ENCODE measurements at places on chromosomes 7 and 10.

DNA sequence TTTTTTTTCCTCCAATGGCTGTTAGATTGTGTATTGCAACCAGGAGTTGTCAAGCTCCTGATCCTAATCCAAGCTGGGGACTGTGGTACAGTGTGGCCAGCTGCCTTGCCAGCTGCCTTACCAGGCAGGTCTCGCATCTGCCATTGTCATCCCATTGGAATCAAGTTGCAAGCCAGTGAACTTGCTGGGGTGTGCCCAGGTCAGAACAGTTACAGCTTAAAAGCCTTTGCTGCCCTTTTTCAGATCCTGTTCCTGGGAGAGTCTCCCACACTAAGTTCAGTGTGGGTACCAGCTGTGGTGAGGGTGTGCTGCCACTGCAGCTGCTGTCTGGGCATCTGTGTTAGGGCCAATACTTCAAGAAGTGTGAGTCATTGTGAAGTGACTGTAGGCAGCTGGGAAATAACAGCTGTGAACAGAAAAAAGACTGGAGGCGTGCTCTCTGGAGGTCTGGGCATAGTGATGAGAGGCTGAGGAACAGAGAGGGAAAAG, 72.8 kb downstream of the CCNY start:
- peak; percentile 89 for DNase-seq

- peak; percentile 85 for DNase-seq
Measured at GRCh38 chr7:95527033-95527775, 41.5 kb downstream of the ASB4 start.

- DNase-seq = no peak
Measured at GRCh38 chr7:141074162-141074991, 513 bp downstream of the TMEM178B start.

- no peak for DNase-seq
Measured at GRCh38 chr10:119189811-119190282, 11.2 kb upstream of the PRDX3 start.

DNA sequence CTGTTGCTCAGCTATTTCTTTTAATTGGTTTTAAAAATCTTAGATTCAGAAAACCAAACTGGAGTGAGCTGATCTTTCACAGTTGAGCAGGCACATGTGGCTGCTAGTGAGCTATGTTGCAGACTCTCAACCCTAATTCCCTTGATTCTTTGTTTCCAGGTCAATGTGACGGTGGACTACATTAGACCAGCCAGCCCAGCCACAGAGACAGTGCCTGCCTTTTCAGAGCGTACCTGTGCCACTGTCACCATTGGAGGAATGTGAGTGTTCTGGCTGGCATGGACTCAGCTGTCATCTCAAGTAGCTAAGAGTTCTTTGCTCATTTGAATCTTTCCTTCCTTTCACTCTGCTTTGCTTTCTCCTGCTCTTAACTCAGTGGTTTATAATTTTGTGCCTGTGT, 187.1 kb downstream of the LRRC4 start:
- no peak for DNase-seq

DNA sequence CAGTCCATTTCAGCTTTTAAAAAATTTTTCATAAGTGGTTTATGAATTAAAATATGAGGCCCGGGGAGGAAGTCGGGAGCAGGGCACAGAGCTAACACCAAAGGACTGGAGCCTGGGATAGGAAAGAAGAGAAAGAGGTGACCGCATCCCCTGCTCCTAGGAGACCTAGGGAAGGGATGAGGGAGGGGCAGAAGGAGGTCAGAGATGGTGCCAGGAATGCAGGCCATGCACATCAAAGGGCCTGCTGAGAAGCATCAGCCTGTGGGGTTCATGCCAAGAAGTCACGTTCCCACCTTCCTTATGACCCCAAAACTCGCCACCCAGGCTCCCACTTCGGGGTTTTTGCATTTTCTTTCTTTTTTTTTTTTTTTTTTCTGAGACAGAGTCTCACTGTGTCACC, 14.7 kb upstream of the TOMM7 start:
- DNase-seq = no peak

DNA sequence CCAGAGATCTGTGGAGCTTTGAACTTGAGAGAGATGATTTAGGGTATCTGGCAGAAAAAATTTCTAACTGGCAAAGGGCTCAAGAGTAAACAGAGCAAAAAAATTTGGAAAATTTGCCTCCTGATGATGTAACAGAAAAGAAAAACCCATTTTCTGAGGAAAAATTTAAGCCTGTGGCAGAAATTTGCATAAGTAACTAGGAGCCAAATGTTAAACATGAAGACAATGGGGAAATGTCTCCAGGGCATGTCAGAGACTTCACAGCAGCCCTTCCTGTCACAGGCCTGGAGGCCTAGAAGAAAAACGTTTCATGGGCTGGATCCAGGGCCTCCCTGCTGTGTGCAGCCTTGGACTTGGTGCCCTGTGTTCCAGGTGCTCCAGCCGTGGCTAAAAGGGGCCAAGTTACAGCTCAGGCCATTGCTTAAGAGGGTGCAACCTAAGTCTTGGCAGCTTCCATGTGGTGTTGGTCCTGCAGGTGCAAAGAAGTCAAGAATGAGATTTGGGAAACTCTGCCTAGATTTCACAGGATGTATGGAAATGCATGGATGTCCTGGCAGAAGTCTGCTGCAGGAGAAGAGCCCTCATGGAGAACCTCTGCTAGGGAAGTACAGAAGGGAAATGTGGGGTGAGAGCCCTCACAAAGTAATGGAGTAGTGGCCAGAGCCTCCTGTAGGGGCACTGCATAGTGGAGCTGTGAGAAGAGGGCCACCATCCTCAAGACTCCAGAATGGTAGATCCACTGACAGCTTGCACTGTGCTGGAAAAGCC, 8.1 kb downstream of the SEMA3D start:
- DNase-seq = no peak

DNA sequence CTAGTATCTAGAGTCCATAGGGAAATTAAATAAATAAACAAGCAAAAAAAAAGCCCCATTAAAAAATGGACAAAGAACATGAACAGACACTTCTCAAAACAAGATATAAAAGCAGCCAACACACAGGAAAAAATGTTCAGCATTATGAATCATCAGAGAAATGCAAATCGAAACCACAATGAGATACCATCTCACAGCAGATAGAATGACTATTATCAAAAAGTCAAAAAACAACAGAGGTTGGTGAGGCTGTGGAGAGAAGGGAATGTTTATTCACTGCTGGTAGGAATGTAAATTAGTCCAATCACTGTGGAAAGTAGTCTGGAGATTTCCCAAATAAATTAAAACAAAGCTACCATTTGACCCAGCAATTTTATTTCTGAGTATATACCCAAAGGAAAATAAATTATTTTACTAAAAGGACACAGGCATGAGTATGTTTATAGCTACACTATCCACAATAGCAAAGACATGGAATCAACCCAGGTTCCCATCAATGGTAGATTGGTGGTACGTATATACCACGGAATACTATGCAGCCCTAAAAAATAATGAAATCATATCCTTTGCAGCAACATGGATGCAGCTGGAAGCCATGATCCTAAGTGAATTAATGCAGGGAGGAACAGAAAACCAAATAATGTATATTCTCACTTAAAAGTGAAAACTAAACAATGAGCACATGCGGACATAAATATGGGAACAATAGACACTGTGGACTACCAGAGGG, 366.5 kb upstream of the SEMA3C start:
- no peak for DNase-seq

DNA sequence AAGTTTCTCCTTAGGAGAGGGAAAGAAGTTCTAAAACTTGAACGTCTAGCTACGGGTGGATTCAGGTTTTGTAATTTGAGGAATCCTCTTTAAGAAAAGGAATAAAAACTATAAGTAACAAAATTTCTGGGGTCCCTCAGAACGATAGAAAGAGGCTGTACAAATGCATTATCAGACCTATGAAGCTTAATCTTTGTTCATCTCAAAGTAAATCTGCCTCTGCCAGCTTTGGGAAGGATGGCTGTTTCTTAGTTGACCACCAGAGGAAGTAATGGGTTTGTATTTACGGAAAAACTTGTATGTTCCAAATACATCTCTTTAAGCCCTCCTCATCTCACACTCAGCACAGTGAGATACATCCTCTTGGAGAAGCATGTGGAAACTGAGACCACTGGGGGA, 864 bp downstream of the PSTK start:
- DNase-seq = peak; percentile 46

DNA sequence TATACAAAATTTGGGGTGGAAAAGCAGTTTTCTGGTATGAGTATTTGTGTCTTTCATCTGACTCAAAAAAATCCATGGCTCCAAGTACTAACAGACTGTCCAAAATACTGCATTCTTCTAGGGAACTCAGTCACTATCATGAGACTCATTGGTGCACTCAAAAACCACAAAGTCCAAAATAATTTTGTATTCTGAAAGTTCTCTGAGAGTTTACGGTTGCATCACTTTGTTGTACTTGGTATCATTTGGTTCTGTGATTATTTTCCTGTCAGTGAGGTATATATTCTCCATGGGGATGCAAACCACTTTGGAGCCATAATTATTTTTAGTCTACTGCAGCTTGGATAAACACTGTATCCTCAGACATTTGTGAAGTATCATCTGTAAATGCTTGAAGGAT, 28.0 kb upstream of the CABCOCO1 start:
- DNase-seq = no peak

DNA sequence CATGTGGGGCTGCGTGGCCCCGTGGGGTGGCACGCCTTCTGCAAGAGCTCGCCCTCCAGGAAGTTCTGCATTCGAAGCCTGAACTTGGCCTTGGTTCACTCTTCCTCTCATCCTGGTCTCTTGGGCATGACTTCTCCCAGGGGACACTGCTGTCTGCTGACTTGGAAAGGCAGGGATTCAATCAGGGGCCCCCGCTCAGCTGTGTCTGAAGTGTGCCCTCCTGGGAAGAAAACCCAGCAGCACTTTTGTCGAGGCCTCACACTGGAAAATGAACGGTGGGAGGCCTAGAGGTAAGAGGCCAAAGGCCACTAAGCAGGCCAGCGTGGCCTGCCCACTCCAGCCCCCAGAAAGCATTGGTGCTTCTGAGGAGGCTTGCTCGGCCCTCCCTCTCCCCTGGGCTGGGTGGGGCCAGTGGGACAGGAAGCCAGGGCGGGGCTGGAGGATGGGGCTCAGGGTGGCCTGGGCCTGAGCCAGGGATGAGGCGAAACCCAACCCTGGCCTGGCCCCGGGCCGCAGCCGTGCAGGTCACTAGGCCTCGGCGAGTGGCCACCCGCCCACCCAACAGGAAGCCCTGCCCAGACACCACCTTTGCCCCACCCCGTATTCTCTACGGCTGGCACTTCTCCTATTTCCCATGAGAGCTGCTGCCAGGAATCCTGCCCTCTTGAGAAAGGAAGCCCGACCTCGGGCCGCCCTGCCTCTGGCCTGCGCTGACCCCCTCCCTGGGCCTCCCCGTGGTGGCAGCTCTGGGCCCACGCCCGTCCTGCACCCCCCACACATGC, 81.1 kb downstream of the ZMIZ1 start:
- DNase-seq = peak; percentile 90

DNA sequence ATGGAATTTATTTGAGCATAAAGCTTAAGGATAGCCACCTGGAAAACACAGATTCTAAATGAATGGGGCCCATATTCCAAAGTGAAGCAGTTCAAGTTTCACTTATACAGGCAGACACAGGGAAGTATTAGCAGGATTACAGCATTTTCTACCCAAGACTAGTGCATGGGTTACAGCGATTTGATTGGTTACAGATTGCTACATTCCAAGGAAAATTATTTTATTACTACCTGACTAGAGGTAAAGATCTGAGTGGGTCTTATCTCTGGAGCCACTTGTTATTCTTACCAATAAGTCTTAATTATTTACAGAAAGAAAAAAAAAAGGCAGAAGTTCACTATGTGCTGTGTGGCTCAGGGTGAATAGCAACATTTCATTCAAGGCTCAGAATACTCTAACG, 87.4 kb upstream of the ITGB1 start:
- DNase-seq = no peak

GRCh38 chr10:99344715-99345114, 15.6 kb downstream of the CNNM1 start:
- no peak for DNase-seq

- DNase-seq = no peak
Measured at GRCh38 chr10:81564143-81564542, 310.9 kb upstream of the NRG3 start.

- no peak for DNase-seq
Measured at GRCh38 chr10:130372866-130373265, 236.7 kb downstream of the GLRX3 start.

GRCh38 chr7:81410471-81411117, 359.3 kb downstream of the HGF start:
- DNase-seq = peak; percentile 69

GRCh38 chr7:50679218-50680007, 103.3 kb downstream of the GRB10 start:
- DNase-seq = peak; percentile 43

GRCh38 chr7:20539201-20539600, 76.3 kb upstream of the ABCB5 start:
- no peak for DNase-seq

DNA sequence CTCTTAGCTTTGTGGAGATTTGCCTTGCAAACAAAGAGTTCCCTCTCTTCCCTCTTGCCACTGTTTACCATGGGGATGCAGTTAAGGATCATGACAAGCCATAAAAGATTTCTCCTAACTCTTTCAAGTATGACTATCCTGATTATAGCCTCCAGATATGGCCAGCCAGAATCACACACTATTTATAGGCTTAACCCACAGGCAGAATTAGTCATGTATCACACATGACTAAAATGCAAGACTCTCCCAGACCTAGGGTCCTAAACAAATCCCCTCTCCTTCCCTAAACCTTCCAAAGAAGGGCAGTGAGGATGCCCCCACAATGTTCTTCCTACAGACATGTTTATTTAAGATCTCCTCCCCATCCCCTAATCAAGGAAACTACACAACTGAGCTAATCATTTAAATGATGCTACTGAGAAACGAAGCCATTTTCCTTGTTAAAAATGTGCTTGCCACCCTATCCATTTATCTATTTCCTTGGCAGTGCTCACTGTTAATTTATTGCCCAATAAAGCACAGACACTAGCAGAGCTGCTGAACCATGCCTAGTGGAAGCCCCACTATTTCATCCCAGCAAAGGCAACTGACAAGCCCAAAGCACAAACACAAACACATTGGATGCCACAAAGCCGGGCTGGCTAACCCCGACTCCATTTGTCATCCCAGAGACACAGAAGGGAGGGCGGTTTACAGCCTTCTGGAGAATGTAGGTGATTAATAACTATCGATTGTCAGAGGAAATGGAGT, 363.4 kb downstream of the KCNMA1 start:
- DNase-seq = no peak

GRCh38 chr10:11573497-11573896, 38.0 kb downstream of the USP6NL start:
- no peak for DNase-seq

GRCh38 chr10:27366769-27367168, 126.2 kb upstream of the ACBD5 start:
- no peak for DNase-seq

GRCh38 chr7:141649137-141649864, 52.7 kb downstream of the DENND11 start:
- DNase-seq = no peak
